ENCODE measurements at places on chromosomes 4 and X.

GRCh38 chrX:145041486-145041885 lies 205.8 kb upstream of the SPANXN1 start:
- DNase-seq: no peak

- no peak for DNase-seq
Measured at GRCh38 chr4:98838531-98838930, 90.4 kb downstream of the EIF4E start.

DNA sequence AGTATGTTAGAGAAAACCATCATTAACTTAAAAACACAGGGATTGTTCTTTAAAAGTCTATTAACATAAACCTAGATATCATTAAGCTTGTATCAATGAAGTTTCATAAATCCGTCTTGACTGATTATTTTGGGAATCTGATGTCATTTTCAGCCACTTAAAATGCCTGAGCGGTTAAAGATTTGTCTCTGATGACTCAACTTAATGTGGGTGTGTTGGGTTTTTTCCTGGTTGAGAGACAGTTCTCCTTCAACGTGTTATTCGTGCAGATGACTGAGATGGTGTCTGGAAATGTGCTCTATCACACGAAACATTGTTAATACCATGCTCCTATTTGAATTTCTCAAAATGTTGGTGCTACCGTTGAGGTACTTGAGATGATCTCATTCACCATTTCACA lies 227.3 kb upstream of the TENM3 start:
- DNase-seq: no peak

GRCh38 chrX:101206471-101206870 lies 13.1 kb upstream of the DRP2 start:
- no peak for DNase-seq

DNA sequence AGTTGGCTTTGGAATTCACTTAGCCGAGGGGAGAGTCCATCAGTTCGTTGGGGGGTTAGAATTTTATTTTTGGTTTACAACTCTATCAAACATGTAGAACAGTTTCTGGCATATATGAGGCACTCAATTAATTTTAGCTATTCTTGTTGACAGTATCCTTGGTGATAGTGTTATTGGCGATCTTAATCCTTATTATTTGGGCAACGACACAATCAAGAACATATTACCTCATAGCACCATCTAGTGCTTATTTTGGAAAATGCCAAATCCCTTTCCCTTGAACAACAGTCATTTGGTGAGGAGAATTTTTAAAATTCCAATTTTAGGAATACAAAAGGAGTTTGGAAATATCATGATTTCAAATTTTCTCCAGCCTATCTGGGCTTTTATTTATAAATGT lies 17.9 kb upstream of the PGRMC1 start:
- DNase-seq: no peak

GRCh38 chrX:133983974-133984845 lies 1.2 kb downstream of the GPC3 start:
- DNase-seq: no peak

- no peak for DNase-seq
Measured at GRCh38 chrX:54640103-54640690, 110.2 kb downstream of the GNL3L start.

GRCh38 chrX:71148278-71148663 lies 3.6 kb downstream of the NLGN3 start:
- no peak for DNase-seq

GRCh38 chr4:48954314-48954713 lies 31.8 kb upstream of the CWH43 start:
- DNase-seq: no peak

- DNase-seq: peak; percentile 58
Measured at GRCh38 chr4:102449751-102450352, 51.3 kb upstream of the NFKB1 start.

DNA sequence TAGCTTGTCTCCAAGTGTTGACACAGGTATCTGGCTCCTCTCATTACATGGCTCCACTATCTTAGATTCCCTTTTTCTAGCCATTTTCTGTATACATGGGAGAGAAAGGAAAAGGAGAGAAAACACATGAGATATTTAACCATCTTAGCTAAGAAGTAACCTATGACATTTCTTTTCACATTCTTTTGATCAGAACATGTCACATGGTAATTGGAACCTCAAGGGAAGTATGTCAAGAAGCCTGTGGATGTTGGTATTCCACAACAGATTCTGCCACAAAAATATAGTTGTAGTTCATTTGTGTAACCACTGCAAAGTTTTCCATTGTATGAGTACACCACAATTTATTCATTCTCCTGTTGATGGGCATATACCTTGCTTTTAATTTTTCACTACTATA lies 18.7 kb upstream of the GABRB1 start:
- DNase-seq: no peak

DNA sequence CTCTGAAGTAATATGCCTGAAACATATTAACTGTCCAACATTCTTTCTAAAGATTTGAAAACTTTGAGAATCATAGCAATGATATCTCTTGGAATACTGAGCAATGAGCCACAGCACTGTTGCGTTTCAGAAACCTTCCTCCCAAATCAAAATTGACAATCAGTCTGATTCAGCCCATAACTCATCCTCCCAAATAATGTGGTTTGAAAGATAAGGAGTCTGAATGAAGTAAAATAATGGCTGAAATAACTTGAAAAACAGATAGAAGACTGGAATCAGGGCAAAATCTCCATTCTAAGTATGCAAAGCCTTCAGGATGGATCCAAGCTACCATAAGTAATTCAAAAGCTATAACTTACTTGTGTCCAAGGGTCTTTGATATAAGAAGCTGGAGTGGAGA lies 98.6 kb upstream of the PLS3 start:
- no peak for DNase-seq

- DNase-seq: no peak
Measured at GRCh38 chr4:130154901-130155300, 1058.9 kb downstream of the C4orf33 start.

DNA sequence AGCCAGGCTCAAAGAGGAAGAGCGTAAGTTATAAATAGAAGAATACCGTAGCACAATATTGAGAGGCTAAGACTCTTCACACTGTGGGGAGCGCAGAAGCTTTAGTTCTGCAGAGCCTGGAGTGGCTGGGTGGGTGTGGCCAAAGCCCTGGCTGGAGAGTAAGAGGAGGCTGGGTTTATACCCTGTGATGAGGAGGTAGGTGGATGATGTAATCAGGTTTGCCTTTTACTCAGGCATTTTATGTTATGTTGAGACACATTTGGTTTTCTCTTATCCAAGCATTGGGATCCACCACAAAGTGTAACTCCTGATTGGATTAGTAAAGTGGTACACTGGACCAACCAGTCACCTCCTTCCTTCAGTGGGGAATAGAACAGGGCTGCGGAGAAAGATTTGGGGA lies 13.9 kb downstream of the CDS1 start:
- peak; percentile 36 for DNase-seq

Data from NCI-H2029 (cell line).